ENCODE measurements at places on chromosomes 1 and 21.
A peak's percentile ranks its signal among the peaks of the same experiment; 100 is the strongest.

GRCh38 chr1:89170170-89171066, 5.4 kb downstream of the GBP7 start:
- no peak for DNase-seq

DNA sequence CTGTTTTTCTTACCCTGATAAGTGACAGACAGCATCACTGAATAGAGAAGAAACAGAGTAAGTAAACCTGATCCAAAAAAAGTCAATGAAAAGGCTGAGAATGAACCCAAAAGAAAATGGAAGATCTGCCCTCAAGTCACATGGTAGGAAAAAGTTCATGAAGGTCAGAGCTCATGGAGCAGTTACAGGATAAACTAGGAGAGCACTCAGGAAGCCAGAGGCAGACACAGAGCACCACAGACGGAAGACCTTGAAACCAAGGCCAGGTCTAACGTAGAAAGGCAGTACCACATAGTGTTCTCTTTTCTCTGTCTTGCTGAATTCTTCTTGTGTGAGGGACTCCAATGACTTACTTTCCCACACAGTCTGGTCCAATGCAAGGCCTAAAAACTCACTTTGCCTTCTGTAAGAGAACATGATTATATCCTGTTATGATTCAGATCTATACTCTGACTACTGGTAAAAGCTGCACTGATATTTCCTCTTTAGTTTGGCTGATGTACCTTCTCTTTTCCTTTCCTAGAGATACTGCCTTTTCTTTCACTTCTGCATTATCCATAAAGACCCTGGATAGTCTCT, 40.8 kb downstream of the RTCA start:
- DNase-seq: no peak

- no peak for DNase-seq
Observed at GRCh38 chr1:202088206-202088605, 34.5 kb upstream of the GPR37L1 start.

- DNase-seq: no peak
Observed at GRCh38 chr1:227357171-227357926, 39.1 kb upstream of the CDC42BPA start.

DNA sequence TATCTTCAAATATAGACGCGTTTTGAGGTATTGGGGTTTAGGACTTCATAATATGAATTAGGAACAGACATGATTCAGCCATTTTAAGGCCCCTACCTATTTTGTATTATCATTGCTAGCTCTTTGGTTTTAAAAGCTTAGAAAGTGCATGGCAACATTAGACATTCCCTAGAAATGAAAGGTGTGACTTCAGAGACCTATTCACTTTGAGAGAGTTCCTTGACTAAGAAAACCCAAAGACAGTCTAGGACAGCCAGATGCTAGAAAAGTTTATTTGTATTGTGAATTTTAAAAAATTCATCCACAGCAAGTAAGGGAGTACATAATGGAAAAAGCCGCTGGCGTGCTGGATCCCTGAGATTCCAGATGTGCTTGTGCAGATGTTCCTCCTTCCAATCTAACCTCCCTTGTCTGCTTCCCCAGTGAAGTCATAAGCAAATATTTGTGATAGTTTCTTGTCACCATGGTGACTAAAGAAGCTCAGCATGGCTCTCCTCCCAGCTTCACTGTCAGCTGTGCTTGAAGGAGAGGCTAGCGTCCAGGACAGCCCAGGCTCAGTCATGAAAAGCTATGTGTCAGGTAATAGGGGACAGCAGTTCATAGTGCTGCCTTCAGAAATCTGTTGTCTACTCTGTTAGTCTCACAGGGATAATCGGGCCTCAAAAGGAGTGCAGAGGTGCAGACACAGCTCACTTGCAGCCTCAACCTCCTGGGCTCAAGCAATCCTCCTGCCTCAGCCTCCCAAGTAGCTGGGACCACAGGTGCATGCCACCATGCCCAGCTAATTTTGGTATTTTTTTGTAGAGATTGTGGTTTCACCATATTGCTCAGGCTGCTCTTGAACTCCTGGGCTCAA, 34.8 kb downstream of the KPNA6 start:
- no peak for DNase-seq

- DNase-seq: no peak
Observed at GRCh38 chr1:17248781-17249180, at the start of gene PADI3. TSS of gene PADI3 (plus strand) at chr1:17249098. CDS start at chr1:17249138, 40 bp downstream.

DNA sequence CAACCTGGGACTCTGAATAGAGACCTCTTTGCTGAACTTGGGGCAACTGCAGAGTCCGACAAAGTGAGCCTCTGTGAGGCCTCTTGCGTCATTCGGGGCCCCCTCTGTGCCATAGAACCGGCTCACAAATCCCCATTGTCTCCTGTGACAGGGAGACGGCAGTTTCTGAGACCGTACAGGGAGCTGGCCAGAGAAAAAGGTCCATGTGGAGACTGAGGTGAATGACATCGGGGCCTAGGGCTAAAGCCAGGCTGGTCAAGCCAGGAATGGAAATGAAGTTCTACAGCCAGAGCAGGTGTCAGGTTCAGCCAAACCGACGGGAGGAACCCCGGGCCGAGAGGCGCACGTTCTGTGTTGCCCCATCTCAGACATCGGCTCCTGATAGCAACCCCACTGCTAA, 37.1 kb upstream of the TRIM67 start:
- no peak for DNase-seq

DNA sequence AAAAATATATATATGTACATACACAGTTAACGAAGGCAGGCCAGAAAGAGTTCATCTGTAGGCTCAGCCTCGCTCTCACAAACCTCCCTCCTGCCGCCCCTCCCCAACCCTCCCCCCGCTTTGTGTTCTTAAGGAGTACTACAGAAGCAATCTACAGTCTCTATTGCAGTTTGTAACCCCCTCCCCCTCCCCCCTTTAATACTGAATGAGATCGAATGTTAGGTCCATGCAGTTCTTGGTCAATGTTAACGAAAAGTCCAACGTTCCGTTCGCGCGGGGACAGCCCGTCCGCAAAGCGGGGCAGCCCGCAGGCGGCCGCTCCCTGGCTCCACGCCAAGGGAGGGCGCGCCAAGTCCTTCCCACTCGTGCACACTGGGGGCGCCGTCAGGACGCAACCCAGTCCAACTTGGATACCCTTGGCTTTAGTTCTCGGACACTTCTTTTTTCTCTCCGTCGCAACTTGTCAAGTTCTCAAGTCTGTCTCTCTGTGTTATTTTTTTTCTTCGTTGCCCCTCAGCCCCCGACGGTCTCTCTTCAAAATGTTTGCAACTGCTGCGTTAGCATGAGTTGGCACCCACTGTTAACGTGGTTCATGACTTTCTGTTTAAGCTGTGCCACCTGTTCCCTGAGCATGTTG, 2.2 kb downstream of the JUN start:
- peak; percentile 14 for DNase-seq

DNA sequence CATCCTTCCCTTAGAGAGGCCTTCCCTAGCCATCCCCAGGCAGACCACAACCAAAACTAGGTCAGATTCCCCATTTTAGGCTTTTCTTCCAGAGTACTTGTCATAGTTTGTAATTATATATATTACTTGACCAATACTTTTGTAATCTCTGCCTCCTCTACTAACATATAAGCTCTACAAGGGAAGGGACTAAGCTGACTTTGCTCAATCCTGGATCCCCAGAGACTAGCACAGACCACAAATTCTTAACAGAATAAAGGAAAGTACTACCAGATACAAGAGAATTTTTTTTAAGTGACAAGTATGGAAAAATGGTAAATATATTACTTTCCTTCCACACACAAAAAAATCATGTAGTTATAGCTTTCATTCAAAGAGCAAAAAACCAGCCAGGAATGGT, 2.0 kb downstream of the ZMYM6 start:
- no peak for DNase-seq

DNA sequence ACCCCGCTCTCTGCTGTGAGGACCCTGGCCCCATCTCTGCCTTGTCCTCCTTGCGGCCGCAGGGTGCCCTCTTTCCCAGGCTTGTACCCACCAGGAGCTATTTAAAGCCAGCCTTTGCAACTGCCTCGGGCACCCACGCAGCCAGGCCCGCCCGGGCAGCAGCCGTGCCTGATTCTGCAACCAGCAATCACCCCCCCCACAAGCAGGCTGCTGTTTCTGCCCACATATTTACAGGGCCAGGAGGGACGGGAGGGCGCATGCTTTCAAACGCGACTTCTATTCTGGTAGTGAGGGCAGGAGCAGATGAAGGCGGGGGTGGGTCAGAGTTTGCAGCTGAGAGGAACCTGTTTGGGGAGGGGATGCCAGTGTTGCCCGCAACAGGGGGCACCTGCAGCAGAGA, 13.6 kb downstream of the GABRD start:
- DNase-seq: no peak

DNA sequence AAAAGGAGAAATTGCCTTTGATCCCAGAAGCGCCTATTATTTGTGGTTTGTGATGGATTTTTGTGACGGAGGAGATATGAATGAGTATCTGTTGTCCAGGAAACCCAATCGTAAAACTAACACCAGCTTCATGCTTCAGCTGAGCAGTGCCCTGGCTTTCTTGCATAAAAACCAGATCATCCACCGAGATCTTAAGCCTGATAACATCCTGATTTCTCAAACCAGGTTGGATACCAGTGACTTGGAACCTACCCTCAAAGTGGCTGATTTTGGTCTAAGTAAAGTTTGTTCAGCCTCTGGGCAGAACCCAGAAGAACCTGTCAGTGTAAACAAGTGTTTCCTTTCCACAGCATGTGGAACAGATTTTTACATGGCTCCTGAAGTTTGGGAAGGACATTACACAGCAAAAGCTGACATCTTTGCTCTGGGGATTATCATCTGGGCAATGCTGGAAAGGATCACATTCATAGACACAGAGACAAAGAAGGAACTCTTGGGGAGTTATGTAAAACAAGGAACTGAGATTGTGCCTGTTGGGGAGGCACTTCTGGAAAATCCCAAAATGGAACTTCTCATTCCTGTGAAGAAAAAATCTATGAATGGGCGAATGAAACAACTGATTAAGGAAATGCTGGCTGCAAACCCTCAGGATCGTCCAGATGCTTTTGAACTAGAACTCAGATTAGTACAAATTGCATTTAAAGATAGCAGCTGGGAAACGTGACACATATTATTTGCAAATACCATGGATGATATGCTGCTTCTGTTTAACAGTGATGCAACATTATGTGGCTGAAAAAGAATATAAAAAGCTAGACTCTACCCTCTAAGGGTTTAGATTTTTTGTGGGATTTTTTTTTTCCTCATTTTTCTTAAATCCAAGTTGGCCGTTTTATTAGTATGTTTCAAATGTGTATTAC, 10.5 kb downstream of the PDIK1L start:
- DNase-seq: no peak

- DNase-seq: no peak
Observed at GRCh38 chr1:152663098-152663497, at the start of gene LCE2D. TSS of gene LCE2D (plus strand) at chr1:152663380. CDS start at chr1:152664106, 726 bp downstream.

GRCh38 chr1:55124470-55124869, 85.1 kb downstream of the PCSK9 start:
- no peak for DNase-seq

GRCh38 chr1:56505792-56506743, 73.3 kb downstream of the PLPP3 start:
- DNase-seq: no peak

DNA sequence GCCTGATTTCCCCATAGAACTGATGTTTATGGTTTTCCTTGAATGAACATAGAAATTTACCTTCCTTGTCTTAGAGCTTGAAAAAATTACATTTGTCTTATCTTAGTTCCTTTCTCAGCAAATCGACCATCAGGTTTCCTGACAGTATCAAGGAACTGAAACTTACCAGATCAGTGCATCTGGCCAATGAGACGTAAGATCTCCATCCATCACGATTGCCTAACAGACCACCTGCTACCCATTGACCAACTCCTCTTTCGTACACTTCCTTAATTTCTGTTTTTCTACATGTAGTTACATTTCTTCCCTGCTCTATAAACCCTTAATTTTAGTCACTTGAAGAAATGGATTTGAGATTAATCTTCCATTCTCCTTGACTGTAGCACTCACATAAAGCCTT, 57.4 kb upstream of the TMPRSS15 start:
- DNase-seq: no peak

- DNase-seq: no peak
Observed at GRCh38 chr1:5513846-5514526, 478.2 kb downstream of the NPHP4 start.

DNA sequence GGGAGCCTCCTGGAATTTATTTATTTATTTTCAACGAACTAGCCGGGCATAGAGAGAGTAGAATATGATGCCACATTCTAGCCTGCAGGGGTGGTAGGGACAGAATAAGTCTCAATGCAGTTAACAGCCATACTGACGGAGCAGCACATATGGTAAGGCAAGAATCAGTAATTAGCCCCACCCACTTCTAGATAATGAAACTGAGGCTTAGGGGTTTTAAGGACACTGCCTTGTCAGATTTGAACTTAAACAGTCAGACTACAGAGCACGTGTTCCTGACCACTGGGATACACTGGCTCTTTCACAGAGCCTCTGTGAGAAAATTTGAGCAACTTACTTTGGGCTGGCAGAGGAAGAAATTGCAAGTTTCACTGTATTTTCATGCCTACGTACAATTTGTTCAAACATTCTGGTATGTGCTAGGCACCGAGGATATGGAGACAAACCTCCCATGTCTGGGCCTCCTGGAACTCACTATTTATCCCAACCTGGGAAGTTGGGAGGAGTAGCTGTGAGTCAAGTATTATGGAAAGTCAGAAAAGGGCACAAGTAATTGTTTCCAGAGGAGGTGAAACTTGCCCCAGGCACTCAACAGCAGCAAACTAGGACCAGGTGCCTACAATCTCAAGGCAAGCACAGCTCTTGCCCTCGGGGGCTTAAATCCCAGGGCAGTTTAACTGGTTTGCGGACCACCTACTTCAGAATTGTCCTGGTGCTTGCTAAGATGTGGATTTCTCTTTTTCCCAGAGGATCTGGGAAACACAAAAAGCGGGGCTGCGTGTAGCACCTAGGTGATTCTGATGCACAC, 1.6 kb upstream of the CLIC4 start:
- no peak for DNase-seq

- DNase-seq: no peak
Observed at GRCh38 chr1:191034132-191034531, 556.5 kb upstream of the BRINP3 start.

DNA sequence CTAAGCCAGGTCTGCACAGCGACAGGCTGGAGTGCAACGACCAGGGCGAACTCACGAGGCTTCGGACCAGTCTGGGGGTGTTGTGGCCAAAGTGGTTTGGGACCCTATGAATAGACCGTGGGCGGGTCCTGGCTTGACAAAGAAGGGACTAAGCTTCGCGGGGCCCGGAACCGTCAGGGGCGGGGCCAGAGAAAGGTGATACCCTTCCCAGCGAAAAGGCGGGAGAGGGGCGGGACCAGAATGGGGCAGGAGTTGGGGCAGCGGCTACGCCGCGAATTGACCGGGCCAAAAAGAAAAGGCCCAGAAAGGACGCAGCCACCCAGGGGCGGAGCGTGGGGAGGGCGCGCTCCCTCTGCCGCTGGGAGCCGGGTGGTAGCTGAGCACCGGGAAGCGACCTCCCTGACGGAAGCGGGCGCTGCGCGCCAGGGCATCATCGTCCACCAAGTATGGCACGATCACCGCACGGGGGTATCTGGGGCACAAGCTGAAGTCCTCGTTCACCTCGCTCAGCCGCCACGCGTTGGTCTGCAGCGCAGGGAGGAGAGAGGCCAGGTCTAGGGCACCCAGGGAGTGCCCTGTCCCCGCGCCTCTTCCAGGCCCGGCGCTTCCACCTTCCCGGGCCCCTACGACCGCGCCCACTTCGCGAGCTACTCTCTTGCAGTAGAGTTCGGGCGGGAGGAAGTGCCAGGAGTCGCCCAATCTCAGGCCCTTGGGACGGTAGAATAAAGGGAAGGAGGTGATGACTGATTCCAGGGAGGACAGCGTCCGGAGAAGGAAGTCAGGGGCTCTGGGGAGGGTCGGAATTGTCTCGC, 6.7 kb upstream of the FAM167B start:
- no peak for DNase-seq
